ENCODE measurements at places on chromosomes 13 and 19.

- peak; percentile 81 for DNase-seq
Measured at GRCh38 chr13:99269627-99270241, 11.6 kb upstream of the GPR18 start.

- no peak for DNase-seq
Measured at GRCh38 chr19:27776020-27776419, 1436.9 kb downstream of the UQCRFS1 start.

DNA sequence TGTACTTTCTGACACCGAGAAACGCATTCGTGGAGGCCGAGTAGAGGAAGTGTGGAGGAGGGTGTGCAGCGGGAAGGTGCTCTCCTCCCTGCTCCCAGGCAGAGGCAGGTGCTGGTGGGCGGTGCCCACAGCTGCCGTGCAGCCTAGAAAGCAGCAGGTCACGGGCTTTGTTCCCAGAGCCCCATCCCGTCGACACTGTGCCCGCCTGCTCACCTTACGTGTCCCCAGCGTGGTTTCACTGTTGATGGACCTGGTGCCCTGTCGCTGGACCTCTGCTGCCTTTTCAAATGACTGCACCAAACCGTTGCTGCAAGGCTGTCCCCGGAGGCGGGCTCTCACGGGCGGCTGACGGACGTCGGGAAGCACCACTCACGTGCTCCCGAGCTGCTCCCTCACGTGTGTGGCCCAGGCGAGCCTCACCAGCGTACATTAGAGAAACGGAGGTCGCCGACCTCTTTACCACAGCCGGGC is 20.8 kb downstream of the PLEKHJ1 start:
- no peak for DNase-seq

GRCh38 chr13:85186356-85187045 is 612.7 kb downstream of the SLITRK6 start:
- no peak for DNase-seq

GRCh38 chr13:64127856-64128255 is 2712.2 kb upstream of the PCDH20 start:
- no peak for DNase-seq

DNA sequence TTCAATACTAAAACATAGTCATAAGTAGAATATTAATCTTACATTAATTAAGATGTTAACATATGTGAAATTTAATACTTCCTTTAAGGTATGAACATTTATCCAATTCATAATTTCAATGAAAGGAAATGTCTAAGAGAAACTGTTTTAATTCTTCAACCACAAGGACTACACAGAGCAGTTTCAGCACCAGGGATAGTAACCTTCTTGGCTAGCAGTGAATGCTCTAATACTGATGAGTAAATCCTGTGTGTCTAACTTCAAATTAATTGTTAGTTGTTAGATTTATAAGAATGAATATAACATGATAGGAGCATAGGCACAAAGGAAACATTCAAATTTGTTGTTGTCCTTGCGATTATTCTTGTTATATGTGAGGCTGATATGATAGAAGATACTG is 15.6 kb upstream of the NBEA start:
- DNase-seq = no peak

DNA sequence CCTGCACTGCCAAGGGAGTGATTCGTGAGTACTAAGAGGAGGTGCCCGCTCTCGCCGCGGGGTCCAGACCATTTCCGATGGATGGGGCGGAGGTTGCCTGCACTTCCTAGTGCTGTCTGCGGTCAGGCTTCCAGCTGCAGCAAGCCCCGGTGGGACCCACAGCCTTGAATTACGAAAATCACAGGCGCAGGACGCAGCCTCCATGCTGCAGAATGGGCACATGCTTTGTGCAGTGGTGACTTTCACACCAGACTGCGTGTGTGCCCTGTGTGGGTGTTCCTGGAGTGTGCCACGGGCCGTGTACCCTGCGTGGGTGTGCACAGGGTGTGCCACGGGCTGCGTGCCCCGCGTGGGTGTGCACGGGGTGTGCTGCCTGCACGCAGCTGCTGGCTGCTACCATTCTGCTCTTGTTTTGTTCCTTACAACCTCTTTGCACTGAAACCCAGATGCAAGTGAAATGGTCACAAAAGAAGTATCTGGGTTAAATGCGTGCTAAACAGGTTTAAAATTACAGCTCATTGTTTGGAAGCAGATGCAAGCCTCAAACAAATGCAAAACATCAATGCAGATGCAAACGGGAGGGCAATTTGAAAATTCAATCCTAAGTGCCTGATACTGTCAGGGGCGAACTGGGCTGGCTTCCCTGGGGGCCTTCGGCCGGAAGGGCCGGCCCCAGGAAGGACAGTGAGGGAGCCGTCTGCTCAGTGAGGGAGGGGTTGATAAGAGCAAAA is 221.2 kb upstream of the SOX1 start:
- DNase-seq = peak; percentile 61

DNA sequence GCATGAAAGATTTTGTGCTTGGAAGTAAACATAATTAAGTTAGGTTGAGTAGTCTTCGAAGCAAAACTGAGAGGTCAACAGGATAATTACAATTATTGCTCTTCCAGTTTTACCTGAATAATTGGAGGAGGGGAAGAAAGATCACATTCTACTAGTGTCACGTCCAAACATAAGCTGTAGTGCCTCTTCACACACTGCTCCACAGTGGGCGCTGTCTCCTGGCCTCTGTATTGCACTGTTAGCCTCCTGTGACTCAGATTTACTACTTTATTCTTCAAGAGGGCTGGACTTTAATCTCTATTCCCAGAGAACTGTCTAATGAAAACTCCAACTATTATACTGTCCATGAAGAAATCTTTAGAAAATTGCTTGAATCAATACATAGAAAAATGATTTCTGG is 62.9 kb downstream of the TRPC4 start:
- DNase-seq = no peak

GRCh38 chr19:41307954-41308449 is 2.0 kb upstream of the CCDC97 start:
- DNase-seq = no peak

- DNase-seq = no peak
Measured at GRCh38 chr19:38670921-38671398, 23.5 kb downstream of the ACTN4 start.

DNA sequence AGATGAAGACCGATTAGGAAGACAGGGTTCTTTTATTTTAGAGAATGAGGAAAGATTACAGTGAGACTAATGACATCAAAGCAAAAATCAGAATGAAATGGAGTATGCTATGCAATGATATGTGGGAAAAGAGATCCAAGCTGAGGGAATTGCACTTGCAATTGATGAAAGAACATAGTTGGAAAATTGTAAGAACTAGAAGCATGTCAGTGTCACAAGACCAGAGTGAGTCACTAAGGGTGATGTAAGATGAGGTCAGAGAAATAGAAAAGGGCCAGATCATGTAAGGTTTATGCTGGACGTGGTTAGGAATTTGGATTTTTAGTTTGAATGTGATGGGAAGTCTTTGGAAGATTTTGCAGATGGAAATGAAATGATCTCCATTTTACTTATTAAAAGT is 1937.3 kb downstream of the OLFM4 start:
- DNase-seq = no peak
